Neural progenitor cell (in vitro differentiated cells): ENCODE measurements at places on chromosomes 12 and 14. TPM values are rescaled to one million over a fixed set of nuclear protein-coding genes. Genes with fewer than 3 reads are reported as not detected.

The KLHL33 gene
- 0.22 TPM in 1 of 2 replicates, not detected in the other for total RNA-seq

The KRT74 gene
- not detected in 2 replicates for total RNA-seq

The PTPN6 gene
- 4.4 and 6.0 TPM in 2 replicates for total RNA-seq

The KRT85 gene
- total RNA-seq = not detected in 2 replicates

The DPPA3 gene
- 0.13 and 0.25 TPM in 2 replicates for total RNA-seq

The LHX5 gene
- total RNA-seq = 48.4 and 98.7 TPM in 2 replicates

- H3K27ac ChIP-seq = no peak overlapping the region
- H3K4me1 ChIP-seq = no peaks in the 10 kb centered on the region
- no peaks in the 10 kb centered on the region for H3K36me3 ChIP-seq
- H3K27me3 ChIP-seq = no peaks in the 10 kb centered on the region
- no peak for DNase-seq
Observed at GRCh38 chr12:114314403-114314802, 91.5 kb downstream of the TBX5 start.

DNA sequence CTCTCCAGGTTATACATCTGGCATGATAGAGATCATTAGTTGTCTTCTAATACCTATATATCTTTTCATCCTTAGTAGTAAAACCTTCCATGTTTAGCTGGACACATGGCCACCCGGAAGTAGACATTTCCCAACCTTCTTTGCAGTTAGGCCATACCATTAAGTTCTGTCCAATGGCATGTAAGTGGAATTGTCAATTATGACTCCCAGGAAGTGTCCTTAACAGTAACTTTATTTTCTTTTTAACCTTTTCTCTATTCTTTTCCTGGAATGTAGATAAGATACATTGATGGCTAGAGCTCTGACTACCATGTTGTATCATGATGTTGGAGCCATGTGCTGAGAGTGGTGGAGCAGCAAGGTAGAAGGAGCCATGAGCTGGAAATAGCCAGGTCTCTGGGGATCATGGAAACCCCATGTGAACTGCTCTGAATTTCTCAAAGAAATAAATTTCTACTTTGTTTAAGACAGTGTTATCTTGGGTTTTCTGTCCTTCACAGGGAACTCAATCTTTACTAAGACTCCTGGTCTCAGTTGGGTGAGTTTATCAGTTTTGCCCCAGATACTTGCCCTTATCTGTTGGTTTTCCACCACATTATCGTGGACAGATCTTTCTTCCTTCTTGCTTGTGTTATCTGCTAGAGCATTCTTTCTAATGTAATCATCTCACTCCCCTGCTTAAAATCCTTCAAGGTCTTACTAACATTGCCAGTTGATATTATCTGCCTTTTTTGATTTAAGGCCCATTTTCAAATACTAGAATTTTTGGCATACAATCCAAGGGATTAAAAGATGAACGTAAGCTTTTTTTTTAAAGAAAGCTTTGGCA is 5.1 kb upstream of the LTA4H start:
- H3K27me3 ChIP-seq = no peaks in the 10 kb centered on the region
- DNase-seq = no peak
- H3K36me3 ChIP-seq = no peaks in the 10 kb centered on the region
- no peak overlapping the region for H3K4me3 ChIP-seq
- no peak overlapping the region for H3K27ac ChIP-seq

- no peaks in the 10 kb centered on the region for H3K36me3 ChIP-seq
- DNase-seq = no peak
- H3K4me1 ChIP-seq = peaks cover 14% of the 10 kb centered on the region
- H3K27ac ChIP-seq = no peak overlapping the region
- H3K4me3 ChIP-seq = no peak overlapping the region
Observed at GRCh38 chr14:76395161-76395560, 19.2 kb downstream of the ESRRB start.

- H3K27me3 ChIP-seq = no peaks in the 10 kb centered on the region
- H3K4me3 ChIP-seq = no peak overlapping the region
- no peaks in the 10 kb centered on the region for H3K4me1 ChIP-seq
- no peak overlapping the region for H3K27ac ChIP-seq
- no peaks in the 10 kb centered on the region for H3K36me3 ChIP-seq
- no peak for DNase-seq
Observed at GRCh38 chr12:68767191-68767590, 21.2 kb downstream of the SLC35E3 start.

GRCh38 chr12:82225871-82226270 is 132.3 kb downstream of the CCDC59 start:
- H3K27ac ChIP-seq = no peak overlapping the region
- H3K4me1 ChIP-seq = no peaks in the 10 kb centered on the region
- H3K27me3 ChIP-seq = no peaks in the 10 kb centered on the region
- no peak for DNase-seq

GRCh38 chr12:64042911-64043310 is 179.2 kb downstream of the KICS2 start:
- no peaks in the 10 kb centered on the region for H3K27me3 ChIP-seq
- H3K4me3 ChIP-seq = no peak overlapping the region
- no peaks in the 10 kb centered on the region for H3K36me3 ChIP-seq
- no peak for DNase-seq

- H3K27ac ChIP-seq = no peak overlapping the region
- H3K36me3 ChIP-seq = no peaks in the 10 kb centered on the region
- no peak overlapping the region for H3K4me3 ChIP-seq
- peaks cover 6% of the 10 kb centered on the region for H3K4me1 ChIP-seq
- peaks cover 35% of the 10 kb centered on the region for H3K27me3 ChIP-seq
Observed at GRCh38 chr12:30792648-30793499, 38.1 kb upstream of the CAPRIN2 start.
